ENCODE measurements at places on chromosomes 2 and 18. TPM values are rescaled to one million over a fixed set of nuclear protein-coding genes. Genes with fewer than 3 reads are reported as not detected.

Gene CNGA3
- not detected for total RNA-seq

Gene DPYSL5
- total RNA-seq = not detected

Gene YES1
- 107 TPM for total RNA-seq

Gene CASP10
- total RNA-seq = 4.5 TPM

Gene ANKMY1
- total RNA-seq = 6.6 TPM

Gene SAG
- total RNA-seq = not detected

Gene CKAP2L
- 3.9 TPM for total RNA-seq

Gene FSHR
- total RNA-seq = not detected

Gene ZSWIM2
- 0.62 TPM for total RNA-seq

Gene OTOS
- not detected for total RNA-seq

Gene RNF149
- 89.7 TPM for total RNA-seq

Gene MC2R
- not detected for total RNA-seq

Gene ACMSD
- not detected for total RNA-seq

Gene TUBA4B
- total RNA-seq = 0.11 TPM

Gene MALT1
- 27.7 TPM for total RNA-seq

Gene MATN3
- total RNA-seq = 2.9 TPM

Gene TRIM43
- not detected for total RNA-seq

Gene BOK
- total RNA-seq = 13.6 TPM

All from uterine smooth muscle cell (primary cell).